ENCODE measurements at places on chromosomes 16 and 17.

DNA sequence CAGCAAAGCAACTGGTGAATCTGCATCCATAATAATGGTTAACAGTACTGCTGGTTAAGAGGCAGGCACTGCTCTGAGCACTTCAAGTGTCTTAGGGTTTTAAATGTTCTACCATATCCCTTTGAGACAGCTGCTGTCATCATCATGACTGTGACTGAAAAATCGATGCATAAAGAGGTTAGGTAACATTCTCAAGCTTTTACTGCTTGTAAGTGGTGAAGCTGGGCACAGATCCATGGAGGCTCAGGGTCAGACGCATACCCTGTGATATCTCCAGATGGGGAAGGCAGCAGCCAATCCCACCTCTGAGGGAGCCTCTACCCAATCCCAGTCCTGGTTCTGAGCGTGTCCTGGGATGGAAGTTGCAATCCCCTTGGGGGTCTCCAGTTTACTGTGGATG is 57.6 kb upstream of the SOX9 start:
- no peak for DNase-seq

- no peak for DNase-seq
Observed at GRCh38 chr16:1630450-1631213, 18.5 kb downstream of the CRAMP1 start.

DNA sequence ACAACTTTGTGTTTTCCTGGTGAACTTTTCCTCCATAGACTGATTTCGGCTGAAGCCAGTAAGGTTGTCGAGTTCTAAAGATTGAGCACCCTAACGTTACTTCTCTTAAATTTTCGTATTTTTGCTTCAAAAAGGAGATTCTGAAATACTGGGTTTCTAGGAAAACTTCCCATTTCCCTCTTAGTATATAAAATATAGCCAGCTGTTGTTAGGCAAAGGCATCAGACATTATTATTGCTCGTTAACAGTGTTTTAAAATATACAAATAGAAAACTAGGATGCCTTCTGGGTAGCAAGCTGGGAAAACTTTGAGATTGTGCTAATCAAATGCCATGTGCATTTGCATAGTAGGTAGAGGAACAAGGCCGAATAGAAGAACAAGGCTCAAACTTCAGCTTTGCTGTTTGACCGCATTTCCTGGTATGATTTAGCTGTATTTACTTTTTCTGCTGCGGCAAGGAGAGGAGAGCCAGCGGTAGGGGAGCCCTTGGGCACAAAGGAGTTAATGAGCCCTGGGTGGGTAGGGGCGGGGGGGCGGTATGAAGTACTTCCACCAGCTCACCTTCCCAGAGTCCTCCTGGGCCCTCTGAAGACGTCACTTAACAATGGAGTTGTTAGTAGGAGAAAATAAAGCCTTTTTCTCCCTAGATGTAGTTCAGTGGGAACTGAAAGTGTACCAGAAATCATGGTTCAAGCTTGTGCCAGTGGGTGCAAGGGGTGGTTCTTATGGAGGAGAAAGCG is 151.9 kb downstream of the MSI2 start:
- no peak for DNase-seq

GRCh38 chr17:31679667-31680066 is 179.4 kb downstream of the COPRS start:
- no peak for DNase-seq

GRCh38 chr17:56064506-56064905 is 88.8 kb upstream of the ANKFN1 start:
- DNase-seq: no peak

DNA sequence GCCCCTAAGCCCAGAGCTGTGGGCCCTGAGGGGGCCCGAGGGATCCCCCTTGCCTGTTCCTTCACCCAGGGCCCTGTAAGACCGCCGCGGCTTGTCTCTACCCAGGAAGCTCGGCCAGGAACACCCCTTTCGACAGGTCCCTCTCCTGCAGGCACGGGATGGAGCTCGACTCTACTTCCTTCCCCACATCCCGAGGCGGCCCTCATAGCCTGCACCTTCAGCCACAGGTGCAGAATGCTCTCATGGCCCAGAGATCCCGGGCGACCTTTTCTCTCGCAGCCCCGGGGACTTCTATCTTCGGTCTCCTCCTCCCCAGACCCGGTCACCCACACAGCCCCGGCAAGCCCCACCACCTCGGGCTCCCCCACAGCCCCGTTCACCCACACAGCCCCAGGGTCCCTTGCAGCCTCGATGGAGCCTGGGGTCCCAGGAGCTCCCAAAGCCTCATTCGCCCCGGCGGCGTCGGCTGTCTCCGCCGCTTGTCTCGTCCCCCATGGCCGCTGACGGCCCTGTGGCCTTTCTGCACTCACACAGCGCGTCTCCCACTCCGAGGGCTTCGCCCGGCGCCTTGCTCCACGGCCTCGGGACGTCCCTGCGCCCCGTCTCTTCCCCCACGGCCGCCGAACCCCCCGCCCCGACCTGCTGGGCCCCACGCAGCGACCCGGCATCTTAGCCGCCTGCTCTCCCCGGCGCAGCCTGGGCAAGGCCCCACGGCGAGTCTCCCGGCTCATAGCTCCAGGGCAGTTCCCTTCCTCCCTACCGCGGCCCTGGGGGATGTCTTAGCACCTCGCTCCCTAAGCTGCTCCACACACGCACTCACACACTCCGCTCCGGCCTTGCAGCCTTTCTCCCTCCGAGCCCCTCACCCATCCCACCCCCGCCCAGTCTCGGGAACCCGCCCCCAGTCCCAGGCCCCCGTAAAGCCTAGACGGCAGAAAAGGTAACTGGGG is 650 bp downstream of the KIAA0753 start:
- no peak for DNase-seq
